ENCODE measurements at places on chromosomes 11 and 22.

GRCh38 chr11:6674862-6675261 is 8.3 kb downstream of the MRPL17 start:
- no peak for DNase-seq

- DNase-seq, result no peak
Measured at GRCh38 chr11:95157824-95158223, 68.2 kb downstream of the ENDOD1 start.

GRCh38 chr22:28750471-28750881 is 8.6 kb downstream of the HSCB start:
- no peak for DNase-seq

DNA sequence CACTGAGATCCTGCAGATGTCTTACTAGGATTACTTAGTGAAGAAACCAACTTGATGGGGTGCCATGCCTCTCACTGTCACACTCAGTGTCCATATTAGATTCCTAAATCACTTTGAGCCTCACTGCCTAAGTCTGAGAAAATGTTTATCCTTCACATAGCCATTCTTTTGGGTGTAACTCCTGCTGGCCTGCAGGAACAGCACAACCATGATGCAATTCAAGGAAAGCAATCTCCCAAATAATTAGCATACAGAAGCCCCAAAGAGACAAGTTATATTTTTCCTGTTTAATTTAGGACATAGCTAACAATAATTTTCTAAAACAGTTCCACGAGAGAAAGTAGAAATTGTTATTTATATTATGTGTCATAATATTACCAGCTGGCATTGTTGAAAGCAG is 655.5 kb downstream of the KCNA4 start:
- no peak for DNase-seq

GRCh38 chr22:42301742-42302102 is 31.3 kb upstream of the TCF20 start:
- no peak for DNase-seq

GRCh38 chr22:45413013-45413367 is 409 bp downstream of the SMC1B start:
- DNase-seq, result no peak

DNA sequence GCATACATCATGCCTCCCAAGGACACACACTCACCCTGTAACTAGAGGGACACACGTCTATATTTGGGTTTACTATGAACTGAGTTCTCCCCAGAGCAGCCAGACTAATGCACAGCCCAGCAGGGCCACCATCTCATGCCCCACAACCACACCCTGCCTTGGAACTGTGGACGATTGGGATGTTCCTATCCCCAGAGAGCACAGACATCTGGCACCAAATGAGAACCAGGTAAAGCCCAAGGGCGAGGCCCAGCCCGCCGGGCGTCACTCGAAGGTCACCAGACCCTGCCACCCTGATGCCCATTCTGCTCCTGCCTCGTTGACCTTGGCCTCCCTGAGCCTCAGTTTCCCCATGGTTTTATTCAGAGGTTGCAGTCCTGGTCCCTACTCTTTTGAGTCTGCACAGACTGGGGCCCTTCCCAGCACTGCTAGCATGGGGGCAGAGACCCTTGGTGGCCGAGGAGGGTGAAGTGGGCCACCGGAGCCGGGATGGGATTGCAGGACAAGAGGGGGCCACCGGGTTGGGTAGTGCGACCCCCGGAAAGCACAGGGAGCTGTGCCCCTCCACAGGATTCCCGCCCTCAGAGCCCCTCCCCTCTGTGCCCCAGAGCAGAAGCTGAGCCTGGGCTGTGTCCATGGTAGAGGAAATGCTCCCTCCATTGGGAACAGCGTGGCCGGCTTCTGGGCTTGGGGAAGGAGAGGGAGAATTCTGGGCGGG is 56.8 kb downstream of the IGLL5 start:
- DNase-seq, result no peak

GRCh38 chr11:10990160-10990559 is 132.3 kb upstream of the ZBED5 start:
- no peak for DNase-seq

- no peak for DNase-seq
Measured at GRCh38 chr11:92125321-92125720, 99.3 kb upstream of the FAT3 start.

- no peak for DNase-seq
Measured at GRCh38 chr11:73748300-73748699, 12.6 kb downstream of the RAB6A start.

DNA sequence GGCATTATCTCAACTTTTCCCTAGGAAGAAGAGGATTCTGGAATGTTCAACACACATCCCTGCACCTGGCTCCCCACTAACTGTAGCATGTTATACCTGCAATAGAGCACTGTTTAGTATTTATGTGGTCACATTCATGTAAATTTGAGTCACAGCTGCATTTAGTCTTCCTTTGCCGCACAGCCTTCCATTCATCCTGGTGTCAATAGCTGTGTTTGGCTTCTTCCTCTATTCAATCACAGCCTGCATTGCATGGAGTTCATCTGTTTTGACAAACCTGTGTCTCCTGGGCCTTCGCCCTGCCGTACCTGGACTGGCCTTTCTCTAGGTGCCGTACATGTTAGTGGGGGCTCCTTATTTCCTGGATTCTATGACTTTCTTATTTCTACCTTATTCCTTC is 4.1 kb upstream of the C22orf39 start:
- DNase-seq, result no peak

DNA sequence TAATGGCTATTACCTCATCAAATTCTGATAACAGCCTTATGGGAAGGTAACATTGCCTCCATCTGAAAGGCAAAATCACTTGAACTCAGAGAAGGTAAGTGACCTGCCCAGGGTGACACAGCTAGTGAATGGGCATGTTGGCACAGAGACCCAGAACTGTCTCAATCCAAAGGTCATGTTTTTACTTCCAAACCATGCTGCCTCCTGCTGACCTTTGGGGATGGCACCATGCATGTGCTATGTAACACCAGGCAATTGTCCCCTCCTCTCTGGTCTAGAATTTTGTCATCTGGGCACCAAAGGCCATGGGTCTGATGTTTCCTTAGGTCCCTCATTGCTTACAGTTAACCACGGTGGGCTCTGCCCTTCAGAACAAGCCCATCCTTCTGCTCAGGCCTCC is 417.4 kb downstream of the SOX6 start:
- no peak for DNase-seq

- no peak for DNase-seq
Measured at GRCh38 chr11:27381238-27381666, 18.2 kb upstream of the CCDC34 start.

- no peak for DNase-seq
Measured at GRCh38 chr22:38314933-38315822, 2.1 kb downstream of the CSNK1E start.

DNA sequence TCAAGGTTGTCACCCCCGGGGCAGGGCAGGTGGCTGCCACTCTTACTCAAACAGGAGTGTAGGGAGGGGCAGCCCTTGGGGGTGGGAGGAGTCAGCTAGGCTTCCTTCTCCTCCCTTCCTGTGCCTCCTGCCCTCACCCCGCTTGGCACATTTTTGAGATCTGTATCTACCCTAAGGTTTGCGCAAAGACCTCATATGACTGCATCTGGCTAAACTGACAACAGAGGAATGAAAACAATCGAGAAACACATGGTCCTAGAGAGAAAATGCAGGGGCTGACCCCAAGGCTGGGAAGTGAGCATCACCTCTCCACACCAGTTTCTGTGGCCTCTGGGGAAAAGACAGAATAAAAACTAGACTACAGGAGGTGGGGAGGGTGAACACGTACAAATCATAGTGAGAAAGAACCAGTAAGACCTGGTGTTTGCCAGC is 28.1 kb downstream of the IGSF9B start:
- no peak for DNase-seq

DNA sequence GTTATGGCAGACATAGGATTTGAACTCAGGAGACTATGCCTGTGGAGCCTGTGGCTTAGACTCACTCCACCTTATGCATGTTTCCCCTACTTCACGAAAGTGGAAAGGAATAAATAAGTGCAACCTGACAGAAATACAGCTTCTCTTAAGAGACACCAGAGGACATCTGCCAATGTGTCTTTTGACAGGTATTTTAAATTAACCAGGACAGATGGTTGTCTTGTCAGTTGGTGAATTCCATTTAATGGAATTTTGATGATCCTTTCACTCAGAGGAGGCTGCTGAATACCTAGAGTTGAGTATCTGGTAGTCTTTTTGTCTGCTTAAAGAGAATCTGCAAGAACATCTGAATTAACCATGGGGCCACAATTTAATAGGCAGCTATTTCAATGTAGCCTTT is 46.1 kb downstream of the NELL1 start:
- no peak for DNase-seq

DNA sequence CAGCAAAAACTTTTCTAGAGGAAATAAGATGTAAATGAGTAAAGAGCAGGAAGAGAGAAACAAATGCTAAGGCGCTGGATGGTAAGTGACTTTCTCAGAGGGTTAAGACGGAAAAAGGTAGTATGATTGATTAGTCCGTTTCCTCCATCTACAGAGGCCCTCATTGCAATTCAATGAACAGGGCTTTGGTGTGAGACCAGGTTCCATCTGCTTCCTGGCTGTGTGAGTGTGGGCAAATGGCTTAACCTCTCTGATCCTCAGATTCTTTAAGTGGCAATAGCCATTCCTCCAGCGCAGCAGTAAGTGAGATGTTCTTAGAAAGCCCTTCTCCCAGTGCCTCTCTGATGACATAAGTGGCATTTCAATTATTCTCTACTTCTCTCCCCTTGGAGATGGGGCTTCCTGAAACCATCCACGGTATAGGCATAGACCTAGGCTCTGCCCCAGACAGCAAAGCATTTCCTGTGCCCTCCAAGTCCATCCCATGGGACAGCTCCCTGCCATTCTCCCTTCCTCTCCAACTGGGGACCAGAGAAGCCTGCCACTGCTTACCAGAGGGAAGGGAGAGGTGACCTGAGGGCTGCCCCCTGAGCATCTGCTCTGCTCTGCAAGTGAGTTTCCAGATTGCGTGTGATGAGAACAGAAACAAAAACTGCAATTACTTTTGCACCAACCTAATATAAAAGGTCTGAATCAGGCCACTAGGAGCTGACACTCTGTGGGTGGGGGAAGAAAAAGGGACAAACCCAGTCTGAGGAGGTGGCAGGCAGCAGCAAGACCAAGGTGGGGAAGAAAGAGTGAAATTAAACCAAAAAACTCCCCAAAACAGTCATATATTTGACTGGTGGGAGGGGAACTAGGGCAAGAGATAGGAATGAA is 12.7 kb upstream of the CD44 start:
- DNase-seq, result no peak

GRCh38 chr11:71209656-71210055 is 42.7 kb downstream of the SHANK2 start:
- DNase-seq, result no peak

Data from NCI-H446 (cell line).